ENCODE measurements at places on chromosomes 7 and 10.

DNA sequence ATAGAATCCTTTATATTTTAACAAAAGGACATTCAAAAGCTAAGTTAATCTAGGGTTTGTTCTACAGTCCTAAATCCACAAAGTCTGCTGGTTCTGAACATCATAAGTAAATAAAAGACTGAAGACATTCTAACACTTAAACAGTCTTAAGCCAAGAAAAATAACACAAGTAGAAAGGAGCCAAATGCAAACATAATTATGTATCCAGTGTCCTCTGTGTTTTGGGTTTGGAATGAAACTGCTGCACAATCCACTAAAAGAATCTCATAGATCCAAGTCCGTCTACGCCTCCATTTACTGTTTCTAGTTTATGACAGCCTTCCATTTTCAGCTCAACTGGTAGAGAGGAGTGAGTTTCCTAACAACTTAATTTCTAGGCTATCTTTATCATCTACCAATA, 623.6 kb upstream of the FZD8 start:
- no peak for DNase-seq

- DNase-seq = no peak
Observed at GRCh38 chr7:36306222-36306621, 83.4 kb upstream of the ANLN start.

- no peak for DNase-seq
Observed at GRCh38 chr7:80699045-80699638, 60.7 kb downstream of the CD36 start.

DNA sequence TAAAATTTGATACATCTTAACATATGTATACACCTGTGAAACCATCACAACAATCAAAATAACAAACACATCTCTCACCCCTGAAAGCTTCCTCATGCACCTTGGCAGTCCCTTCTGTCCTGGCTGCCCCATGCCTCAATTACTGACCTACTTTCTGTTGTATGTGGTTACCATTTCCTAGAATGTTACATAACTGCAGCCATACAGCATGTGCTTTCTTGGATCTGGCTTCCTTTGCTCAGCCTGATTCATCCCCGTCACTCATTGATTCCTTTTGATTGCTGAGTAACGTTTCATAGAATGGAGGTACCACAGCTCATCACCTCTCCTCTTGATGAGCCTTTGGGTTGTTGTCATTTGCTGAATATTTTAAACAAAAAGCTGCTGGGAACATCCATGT, 165.3 kb downstream of the CELF2 start:
- DNase-seq = no peak

DNA sequence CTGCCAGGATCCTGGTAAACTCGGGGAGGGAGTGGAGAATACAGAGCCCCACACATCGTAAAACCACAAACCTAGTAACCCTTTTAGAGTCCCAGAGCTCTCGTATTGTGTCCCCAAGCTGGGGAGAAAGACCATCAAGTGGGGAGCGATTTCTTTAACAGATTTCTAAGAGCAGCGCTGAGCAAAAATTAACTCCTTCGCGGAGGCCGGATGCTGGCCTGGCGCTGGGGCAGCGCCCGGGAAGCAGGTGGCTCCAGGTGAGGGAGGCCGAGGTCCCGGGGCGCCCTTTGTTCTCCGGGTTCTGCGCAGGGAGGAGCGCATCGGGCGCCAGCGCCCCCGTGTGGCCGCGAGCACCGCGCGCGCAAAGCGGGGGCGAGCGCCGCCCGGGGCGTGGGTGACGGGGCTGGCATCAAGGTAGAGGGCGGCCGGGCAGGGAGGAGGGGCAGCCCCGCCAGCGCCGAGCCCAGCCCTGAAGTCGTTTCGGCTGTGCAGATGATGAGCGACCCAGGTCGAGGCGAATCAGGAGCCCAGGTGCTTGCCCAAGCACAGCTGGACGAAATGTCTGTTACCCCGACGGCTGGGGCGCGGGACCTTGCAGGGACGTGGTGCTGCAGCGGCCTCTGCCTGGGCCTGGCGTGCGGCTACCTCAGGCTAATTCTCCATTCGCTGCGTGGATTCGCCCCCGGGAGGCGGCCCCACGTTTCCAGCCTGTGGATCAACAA, 10.4 kb upstream of the FGFR2 start:
- no peak for DNase-seq

GRCh38 chr7:73827567-73828106, 3.2 kb upstream of the CLDN4 start:
- no peak for DNase-seq

GRCh38 chr7:159093351-159093971, 51.2 kb downstream of the VIPR2 start:
- no peak for DNase-seq

GRCh38 chr10:83954193-83954799, 185.0 kb upstream of the GHITM start:
- DNase-seq = no peak
